Myocyte (in vitro differentiated cells): ENCODE measurements at places on chromosomes 2 and 18. TPM values are rescaled to one million over a fixed set of nuclear protein-coding genes. Genes with fewer than 3 reads are reported as not detected.
A peak's percentile ranks its signal among the peaks of the same experiment; 100 is the strongest.

GRCh38 chr2:11537951-11538350 lies 4.1 kb downstream of the GREB1 start:
- DNase-seq, result no peak

DNA sequence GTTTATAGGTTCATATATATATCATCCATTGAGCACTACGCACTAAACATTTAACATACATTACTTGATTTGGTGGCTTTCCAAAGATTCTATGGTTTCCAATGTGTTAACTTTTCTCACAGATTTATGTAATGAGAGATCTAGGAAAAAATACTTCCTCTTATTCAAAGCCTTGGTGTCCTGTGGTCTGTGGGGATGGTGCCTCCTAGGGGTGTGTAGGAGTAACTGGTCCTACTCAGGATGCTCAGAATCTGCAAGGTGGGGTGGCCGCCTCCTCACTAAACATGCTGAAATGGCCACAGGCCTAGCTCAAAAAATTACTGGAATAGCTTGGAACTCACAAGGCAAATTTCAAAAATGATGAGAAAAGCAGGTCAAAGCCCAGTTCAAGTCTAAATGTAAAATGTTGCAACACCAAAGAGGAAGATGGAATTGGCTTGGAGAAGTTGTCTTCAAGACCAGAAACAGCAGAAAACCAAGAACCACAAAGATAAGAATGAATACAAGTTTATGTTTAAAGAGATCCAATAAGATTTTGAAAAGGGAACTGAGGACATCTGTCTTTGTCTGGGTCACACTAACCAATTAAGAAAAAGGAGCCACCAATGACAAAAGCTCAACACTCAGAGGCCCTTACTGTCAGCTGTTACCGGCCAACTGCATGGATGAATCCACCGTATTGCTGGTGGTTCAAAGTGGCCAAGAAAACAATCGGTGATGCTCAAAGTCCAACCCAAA lies 11.5 kb downstream of the GPR55 start:
- peak; percentile 12 for DNase-seq

DNA sequence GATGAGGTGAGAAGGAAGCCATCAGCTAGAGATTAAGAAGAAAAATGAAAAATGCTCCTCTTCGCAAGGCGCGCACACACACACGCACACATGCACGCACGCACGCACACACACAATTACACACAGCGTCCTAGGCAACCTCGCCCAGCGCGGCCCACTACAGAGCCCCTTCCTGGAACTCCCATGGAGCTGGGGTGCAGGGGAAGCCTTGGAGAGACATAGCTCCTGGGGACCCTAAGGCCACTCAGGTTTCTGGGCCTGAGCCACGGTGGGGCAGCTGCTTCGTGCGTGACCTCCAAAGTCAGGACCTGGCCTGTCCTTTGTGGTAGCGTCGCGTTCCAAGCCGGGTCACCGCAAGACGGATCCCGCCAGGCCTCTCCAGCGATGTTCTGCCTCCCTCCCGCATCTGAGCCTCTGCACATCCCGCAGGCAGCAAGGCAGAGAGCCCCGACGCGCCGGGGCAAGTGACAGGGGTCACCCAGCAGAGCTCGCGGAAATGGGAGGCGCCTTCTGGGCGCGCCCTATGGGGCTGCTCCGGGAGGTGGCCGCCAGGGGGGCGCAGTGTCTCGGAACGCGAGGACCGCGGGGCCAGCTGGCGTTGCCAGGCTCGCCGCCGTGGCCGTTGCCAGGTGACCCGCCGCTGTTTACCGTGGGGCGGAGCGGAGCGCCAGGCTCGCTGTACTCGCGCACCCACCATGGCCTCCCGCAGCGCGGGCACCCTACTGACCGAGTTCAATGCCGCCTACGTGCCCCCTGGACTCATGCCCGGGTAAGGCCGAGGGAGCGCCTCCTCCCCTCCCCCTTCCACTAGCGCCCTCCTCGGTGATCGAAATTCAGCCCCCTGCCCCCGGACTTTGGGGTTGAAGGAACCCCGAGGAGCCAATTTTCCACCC lies 79.0 kb downstream of the CIB4 start:
- DNase-seq, result peak; percentile 44

FIGN gene
- 7.9 and 8.6 TPM in 2 replicates for total RNA-seq

RFX8 gene
- total RNA-seq, result 7.1 and 7.6 TPM in 2 replicates

HOXD10 gene
- total RNA-seq, result not detected in 2 replicates

GRCh38 chr2:108910011-108910431 lies 79.0 kb downstream of the EDAR start:
- peak; percentile 23 for DNase-seq

DNA sequence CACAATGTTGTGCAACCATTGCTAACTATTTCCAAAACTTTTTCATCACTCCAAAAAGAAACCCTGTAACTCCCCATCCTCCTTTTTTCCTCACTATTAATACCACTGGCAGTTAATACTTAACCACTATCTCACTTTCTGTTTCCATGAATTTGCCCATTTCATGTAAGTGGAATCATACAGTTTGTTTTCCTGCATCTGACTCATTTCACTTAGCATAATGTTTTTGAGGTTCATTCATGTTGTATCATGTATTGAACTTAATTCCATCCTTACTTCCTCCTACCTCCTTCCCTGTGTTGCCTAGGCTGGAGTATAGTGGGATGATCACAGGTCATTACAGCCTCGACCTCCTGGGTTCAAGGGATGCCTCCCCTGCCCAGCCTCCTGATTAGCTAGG lies 68.3 kb downstream of the FAM117B start:
- no peak for DNase-seq

GRCh38 chr2:241195506-241196130 lies 7.1 kb downstream of the ANO7 start:
- no peak for DNase-seq

DNA sequence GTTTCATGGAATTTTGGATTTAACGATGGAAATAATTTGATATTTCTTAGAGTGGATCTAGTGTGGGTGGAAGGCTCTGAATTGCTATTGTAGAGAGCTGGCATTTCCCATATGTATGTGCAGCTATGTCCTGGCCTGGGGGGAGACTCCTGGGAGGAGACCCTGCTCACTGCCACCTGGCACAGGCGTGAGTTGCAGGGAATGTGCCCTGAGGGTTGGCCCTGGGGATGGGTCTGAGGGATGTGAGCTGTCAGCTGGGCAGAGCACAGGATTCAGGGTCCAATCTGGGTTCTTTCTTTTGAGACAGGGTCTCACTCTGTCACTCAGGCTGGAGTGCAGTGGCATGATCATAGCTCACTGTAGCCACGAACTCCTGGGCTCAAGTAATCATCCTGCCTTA lies 120.2 kb downstream of the CLIP4 start:
- no peak for DNase-seq

DNA sequence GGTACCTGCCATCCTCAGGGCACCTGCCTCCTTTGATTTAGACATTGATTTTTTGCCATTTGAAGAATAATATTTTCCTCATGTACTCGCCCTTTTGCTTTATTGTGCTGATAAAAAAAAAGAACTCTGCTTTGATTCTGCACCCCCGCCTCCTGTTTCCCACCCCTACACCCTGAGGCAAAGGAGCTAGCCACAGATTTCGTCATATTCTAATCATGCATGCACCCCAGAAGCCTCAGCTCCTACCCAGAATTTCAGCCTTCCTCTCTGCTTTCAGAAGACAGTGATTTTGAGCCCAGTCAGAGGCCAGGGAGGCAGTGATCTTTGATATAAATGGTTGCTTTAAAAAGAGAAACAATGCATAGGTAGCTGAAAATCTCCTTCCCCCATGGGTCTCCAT lies 329.0 kb downstream of the PTPRM start:
- no peak for DNase-seq

C2orf78 gene
- total RNA-seq, result not detected in 2 replicates

DNER gene
- total RNA-seq, result 0.05 TPM in 1 of 2 replicates, not detected in the other

ZBTB7C gene
- 16.4 and 26.6 TPM in 2 replicates for total RNA-seq

GRCh38 chr18:3321133-3321812 lies 59.3 kb downstream of the MYL12B start:
- DNase-seq, result peak; percentile 73

GRCh38 chr18:40414155-40414754 lies 1540.8 kb upstream of the PIK3C3 start:
- no peak for DNase-seq

GRCh38 chr2:209523041-209523740 lies 99.3 kb downstream of the MAP2 start:
- no peak for DNase-seq

DNA sequence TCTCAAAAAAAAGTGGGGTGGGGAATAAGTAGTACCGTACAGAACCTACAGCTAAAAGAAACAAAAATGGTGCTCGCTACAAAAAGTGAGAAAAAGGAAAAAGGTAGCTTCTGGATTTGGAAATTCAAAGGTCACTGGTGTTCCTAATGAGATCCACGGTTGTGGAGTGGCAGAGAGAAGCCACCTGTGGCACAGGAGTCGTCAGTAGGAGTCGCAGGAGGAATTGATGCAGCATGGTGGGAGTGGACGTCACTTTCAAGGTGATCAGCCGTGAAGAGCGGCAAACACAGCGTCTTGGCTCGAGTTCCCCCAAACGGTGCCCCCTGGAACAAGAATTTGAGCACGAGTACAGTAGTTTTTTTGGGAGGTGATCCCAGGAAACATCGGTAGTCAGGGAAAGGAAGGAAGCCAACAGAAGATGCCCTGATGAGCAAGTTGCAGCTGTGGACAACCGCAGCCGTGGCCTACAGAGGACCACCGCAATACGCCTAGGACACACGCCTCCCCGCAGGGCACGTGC lies 1.4 kb upstream of the TTL start:
- no peak for DNase-seq

DNA sequence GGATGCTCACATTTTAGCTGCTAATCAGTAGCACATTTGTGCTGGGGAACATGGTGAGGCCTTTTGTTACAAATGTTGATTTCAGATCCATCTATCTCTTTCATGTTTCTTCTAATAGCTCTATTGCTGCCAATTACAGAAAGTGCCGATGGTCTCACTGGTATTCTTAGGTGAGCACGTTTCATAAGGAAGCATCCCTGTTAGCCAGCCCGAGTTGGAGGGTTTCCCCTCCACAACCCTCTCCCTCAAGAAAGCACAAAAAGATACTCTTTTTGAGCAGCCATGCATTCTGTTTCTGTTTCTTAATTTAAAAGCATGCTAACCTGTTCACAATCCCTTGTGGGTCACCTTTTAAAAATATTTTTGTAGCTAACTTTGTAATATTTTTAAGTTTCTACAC lies 30.8 kb upstream of the ST8SIA5 start:
- no peak for DNase-seq

DNA sequence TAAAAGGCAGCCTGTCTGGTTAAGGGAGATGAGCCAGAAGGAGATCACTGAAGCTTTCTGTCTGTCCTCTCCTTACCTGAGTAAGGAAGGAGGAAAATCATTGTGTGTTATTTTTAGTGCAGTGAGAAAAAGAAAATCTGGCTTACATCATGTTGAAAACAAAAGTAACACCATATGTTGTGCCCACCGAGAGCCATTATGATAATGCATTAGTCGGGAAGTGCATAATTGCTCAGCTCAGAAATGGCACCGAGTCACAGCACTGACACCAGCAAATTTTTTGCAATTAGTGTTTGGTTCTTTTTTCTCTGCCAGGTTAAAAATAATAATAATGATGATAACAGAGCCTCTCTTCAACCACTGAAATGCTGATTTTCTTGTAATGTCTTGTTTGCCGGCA lies 46.6 kb downstream of the HNMT start:
- no peak for DNase-seq

GRCh38 chr2:205772983-205773382 lies 90.7 kb downstream of the NRP2 start:
- no peak for DNase-seq

DNA sequence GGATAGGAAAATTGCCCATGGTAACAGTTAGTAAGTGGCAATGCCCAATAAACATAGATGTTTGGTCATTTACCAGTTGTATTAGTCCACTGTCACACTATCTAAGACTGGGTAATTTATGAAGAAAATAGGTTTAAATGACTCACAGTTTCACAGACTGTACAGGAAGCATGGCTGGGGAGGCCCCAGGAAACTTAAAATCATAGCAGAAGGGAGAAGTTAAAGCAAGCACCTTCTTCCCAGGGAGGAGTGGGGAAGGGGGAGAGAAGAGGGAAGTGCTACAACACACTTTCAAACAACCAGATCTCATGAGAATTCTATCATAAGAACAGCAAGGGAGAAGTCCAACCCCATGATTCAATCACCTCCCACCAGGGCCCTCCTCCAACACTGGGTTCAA lies 23.4 kb downstream of the NR4A2 start:
- no peak for DNase-seq

DNA sequence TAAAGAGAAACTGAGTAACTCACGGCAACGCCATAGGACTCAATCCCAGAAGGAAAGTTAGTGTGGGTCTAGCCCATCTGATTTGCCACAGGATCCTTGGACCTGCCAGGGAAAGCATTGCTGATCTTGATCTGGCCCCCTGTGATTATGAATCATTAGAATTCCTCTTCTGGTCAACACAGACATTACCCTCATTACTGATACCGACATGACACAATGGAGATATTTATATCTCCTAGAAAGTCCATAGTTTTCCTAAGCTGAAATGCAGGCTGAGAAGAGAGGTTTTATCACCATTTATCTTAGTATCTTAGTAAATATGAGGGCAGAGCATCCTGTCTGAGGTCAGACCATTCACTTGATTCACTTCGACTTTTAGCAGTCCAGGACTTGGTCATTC lies 75.5 kb upstream of the CCDC68 start:
- DNase-seq, result peak; percentile 8

GRCh38 chr2:126748188-126748760 lies 92.3 kb downstream of the GYPC start:
- no peak for DNase-seq

CYP27C1 gene
- total RNA-seq, result 0.45 and 0.62 TPM in 2 replicates

COL6A3 gene
- 9.0 and 9.1 TPM in 2 replicates for total RNA-seq

LIMS4 gene
- 22.6 and 29.9 TPM in 2 replicates for total RNA-seq

- DNase-seq, result no peak
Measured at GRCh38 chr2:204293884-204294747, 251.2 kb upstream of the PARD3B start.

GRCh38 chr2:235161565-235161964 lies 209.7 kb downstream of the SH3BP4 start:
- no peak for DNase-seq

DNA sequence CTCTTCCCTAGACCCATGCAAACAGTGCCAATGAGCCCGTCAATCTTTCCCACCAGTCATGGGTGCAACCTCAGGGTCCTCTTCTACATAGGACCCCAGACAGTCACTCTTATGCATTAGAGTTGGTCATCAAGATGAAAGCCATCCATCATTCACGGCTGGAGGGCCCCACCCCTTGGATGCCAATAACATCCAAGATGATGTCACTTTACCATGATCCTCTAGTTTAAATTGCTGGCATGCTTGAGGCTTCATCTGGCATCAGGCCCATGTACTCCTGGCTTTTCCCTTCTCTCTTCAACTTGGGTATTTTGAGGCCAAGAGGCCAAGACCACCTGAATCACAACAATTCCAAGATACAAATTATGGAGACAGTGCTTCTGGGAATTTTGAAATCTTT lies 91.1 kb upstream of the MAPK4 start:
- no peak for DNase-seq

UGT1A5 gene
- not detected in 2 replicates for total RNA-seq

- no peak for DNase-seq
Measured at GRCh38 chr18:12155996-12156395, 62.4 kb downstream of the ANKRD62 start.

GRCh38 chr2:62785810-62786597 lies 80.5 kb downstream of the EHBP1 start:
- no peak for DNase-seq

GRCh38 chr2:62281663-62282062 lies 85.7 kb downstream of the B3GNT2 start:
- no peak for DNase-seq
